ENCODE measurements at places on chromosomes 6 and 20. TPM values are rescaled to one million over a fixed set of nuclear protein-coding genes. Genes with fewer than 3 reads are reported as not detected.
A peak's percentile ranks its signal among the peaks of the same experiment; 100 is the strongest.

- H3K4me3 ChIP-seq, result no peak overlapping the region
- no peaks in the 10 kb centered on the region for H3K4me1 ChIP-seq
- no peaks in the 10 kb centered on the region for H3K36me3 ChIP-seq
- H3K27me3 ChIP-seq, result peaks cover 4% of the 10 kb centered on the region
- no peak overlapping the region for H3K27ac ChIP-seq
Observed at GRCh38 chr6:41653691-41654090, 15.4 kb downstream of the MDFI start.

GRCh38 chr20:33964441-33964840 is 29.3 kb upstream of the RALY start:
- DNase-seq, result no peak
- no peaks in the 10 kb centered on the region for H3K36me3 ChIP-seq
- no peaks in the 10 kb centered on the region for H3K4me1 ChIP-seq
- no peak overlapping the region for H3K4me3 ChIP-seq

The FYN gene
- 611 TPM for polyA plus RNA-seq

DNA sequence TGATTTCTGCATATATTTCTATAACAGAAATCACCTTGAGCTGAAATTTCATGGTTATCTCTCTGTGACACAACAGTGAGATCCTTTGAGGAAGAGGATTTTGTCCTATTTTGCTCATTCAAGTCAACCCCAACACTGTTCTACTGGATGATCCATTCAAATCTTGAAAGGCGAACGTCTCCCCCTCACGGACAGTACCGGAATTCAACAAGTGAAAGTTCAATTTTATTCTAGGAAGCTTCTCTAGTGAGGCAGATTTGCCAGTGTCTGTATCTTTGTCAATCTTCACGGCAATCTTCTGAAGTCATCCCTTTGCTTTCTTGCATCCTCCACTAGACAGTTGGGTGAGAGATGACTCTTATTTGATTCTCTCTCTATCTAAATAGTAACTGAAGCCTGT is 91.7 kb upstream of the PDE7B start:
- no peak for DNase-seq
- H3K36me3 ChIP-seq, result no peaks in the 10 kb centered on the region
- no peak overlapping the region for H3K4me3 ChIP-seq
- H3K27ac ChIP-seq, result no peak overlapping the region

GRCh38 chr6:3542032-3542640 is 85.3 kb upstream of the SLC22A23 start:
- no peak for DNase-seq
- no peaks in the 10 kb centered on the region for H3K27me3 ChIP-seq
- H3K4me3 ChIP-seq, result no peak overlapping the region
- H3K27ac ChIP-seq, result no peak overlapping the region
- no peaks in the 10 kb centered on the region for H3K4me1 ChIP-seq

GRCh38 chr6:13272131-13273046 is 55.9 kb downstream of the TBC1D7 start:
- peaks cover 15% of the 10 kb centered on the region for H3K4me1 ChIP-seq
- no peak overlapping the region for H3K4me3 ChIP-seq
- H3K36me3 ChIP-seq, result no peaks in the 10 kb centered on the region

The TULP1 gene
- polyA plus RNA-seq, result not detected

DNA sequence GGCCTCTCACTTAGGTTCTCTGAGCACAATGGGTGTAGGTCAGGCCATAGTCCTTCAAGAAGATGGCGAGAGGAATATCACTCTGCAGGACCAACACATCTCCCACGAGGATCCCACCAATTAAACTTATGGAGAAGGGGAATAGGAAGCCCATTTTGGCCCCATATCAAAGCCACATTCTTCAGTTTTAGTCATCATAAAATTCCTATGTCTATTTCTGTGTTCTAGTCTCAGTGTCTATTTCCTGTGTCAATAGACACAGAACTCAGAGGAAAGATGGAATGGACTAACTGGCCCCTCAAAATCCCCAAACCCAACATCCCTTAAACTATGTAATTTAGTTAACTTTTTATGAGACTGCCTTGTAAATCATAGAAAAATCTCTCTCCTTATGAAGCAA is 216.8 kb downstream of the HACE1 start:
- no peaks in the 10 kb centered on the region for H3K4me1 ChIP-seq
- no peak for DNase-seq
- H3K4me3 ChIP-seq, result no peak overlapping the region
- H3K27ac ChIP-seq, result no peak overlapping the region

GRCh38 chr6:133814797-133815196 is 74.1 kb upstream of the TCF21 start:
- no peaks in the 10 kb centered on the region for H3K27me3 ChIP-seq
- H3K36me3 ChIP-seq, result no peaks in the 10 kb centered on the region
- H3K27ac ChIP-seq, result no peak overlapping the region
- no peak for DNase-seq
- no peaks in the 10 kb centered on the region for H3K4me1 ChIP-seq
- H3K4me3 ChIP-seq, result no peak overlapping the region

DNA sequence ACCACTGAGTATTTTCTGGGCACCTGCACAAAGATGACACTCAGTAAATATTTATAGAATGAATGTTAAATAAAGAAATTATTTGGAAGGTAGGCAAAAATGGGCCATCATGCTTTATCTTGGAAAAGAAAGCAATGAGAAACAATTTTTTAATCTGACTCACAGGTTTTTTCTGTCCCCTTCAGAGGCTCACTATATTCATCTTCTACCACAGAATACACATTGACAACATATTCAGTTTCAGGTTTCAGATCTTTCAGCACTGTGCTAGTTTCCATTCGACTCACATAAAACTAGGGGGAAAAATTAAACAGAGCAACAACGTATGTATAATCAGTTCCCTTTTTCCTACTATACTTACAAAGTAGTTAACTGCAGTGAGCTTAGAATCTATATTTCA is 58.3 kb downstream of the COL12A1 start:
- H3K27me3 ChIP-seq, result no peaks in the 10 kb centered on the region
- no peaks in the 10 kb centered on the region for H3K36me3 ChIP-seq

DNA sequence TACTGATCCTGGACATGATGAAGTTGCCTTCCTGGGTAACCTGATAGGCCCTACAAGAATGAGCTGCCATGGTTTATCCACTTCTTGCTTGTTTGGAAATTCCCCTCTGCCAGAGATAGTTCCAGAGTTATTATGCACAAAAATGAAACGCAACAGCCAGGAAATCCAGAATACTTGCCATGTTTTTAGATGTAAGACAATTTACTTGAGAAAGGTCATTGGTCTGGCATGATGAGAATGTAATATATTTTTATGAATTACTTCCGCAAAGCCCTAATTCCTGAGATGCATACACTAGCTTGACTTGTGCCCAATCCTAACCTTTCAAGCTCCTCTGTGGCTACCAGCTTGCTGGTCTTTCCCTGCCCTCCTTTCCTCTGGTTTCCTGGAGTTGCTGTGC is 27.9 kb upstream of the NT5E start:
- no peak overlapping the region for H3K4me3 ChIP-seq
- no peaks in the 10 kb centered on the region for H3K4me1 ChIP-seq
- no peaks in the 10 kb centered on the region for H3K36me3 ChIP-seq

DNA sequence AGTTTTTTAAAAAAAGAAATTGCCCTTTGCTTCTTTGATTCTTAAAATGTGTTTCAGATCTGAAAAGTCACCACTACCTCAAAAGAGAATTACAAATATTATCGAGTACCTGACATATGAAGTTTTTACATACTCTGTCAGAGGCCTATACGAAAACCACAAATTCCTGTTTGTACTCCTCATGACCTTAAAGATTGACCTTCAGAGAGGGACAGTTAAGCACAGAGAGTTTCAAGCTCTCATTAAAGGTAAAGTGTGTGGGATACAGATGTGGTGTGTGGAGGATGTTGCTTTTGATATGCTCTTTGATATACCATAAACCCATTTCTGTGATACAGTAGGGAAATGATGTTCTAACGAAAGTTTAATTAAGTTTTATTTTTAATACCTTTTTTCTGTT is 109.8 kb upstream of the GLP1R start:
- H3K27me3 ChIP-seq, result no peaks in the 10 kb centered on the region
- no peak for DNase-seq
- no peaks in the 10 kb centered on the region for H3K4me1 ChIP-seq
- H3K27ac ChIP-seq, result no peak overlapping the region

The F13A1 gene
- polyA plus RNA-seq, result 0.16 TPM

GRCh38 chr20:24444526-24445190 is 24.8 kb upstream of the SYNDIG1 start:
- H3K36me3 ChIP-seq, result no peaks in the 10 kb centered on the region
- no peak overlapping the region for H3K4me3 ChIP-seq
- no peaks in the 10 kb centered on the region for H3K27me3 ChIP-seq
- no peak for DNase-seq
- no peak overlapping the region for H3K27ac ChIP-seq
- no peaks in the 10 kb centered on the region for H3K4me1 ChIP-seq

The KAT14 gene
- polyA plus RNA-seq, result 17.8 TPM

- peak overlapping the region; percentile 25 for H3K4me3 ChIP-seq
- DNase-seq, result peak; percentile 50
- peaks cover 22% of the 10 kb centered on the region for H3K36me3 ChIP-seq
- peak overlapping the region; percentile 21 for H3K27ac ChIP-seq
Observed at GRCh38 chr6:42021847-42022754, 28.2 kb upstream of the TAF8 start.

The C4A gene
- polyA plus RNA-seq, result 0.40 TPM

- no peak for DNase-seq
- no peaks in the 10 kb centered on the region for H3K27me3 ChIP-seq
- no peak overlapping the region for H3K27ac ChIP-seq
- H3K4me1 ChIP-seq, result no peaks in the 10 kb centered on the region
Observed at GRCh38 chr6:151060766-151061531, 178.8 kb upstream of the AKAP12 start.

DNA sequence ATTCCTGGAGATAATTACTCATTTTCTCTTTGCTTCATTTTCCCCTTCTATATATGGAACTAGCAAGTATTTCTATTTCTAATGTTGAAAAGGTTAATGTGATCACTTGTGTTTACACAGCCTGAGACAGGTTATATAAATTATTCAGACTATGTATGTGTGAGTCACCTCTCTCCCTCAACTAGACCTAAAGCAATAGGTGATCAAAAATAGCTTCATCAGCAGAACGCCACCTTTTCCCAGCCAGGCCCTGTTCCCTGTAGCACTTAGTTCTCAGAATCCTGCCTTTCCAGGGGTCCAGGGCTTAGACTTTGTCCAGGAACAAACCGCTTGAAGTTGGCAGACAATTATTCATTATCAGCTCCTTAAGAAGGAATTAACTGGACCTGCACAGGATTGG is 125.3 kb upstream of the EXOC2 start:
- no peaks in the 10 kb centered on the region for H3K36me3 ChIP-seq
- DNase-seq, result no peak
- no peaks in the 10 kb centered on the region for H3K27me3 ChIP-seq
- no peak overlapping the region for H3K27ac ChIP-seq
- H3K4me3 ChIP-seq, result no peak overlapping the region

GRCh38 chr20:2379511-2380229 is 1.0 kb upstream of the TGM6 start:
- no peak overlapping the region for H3K4me3 ChIP-seq
- no peak overlapping the region for H3K27ac ChIP-seq
- H3K27me3 ChIP-seq, result no peaks in the 10 kb centered on the region
- no peak for DNase-seq
- peaks cover 18% of the 10 kb centered on the region for H3K4me1 ChIP-seq

The CNKSR3 gene
- polyA plus RNA-seq, result not detected

DNA sequence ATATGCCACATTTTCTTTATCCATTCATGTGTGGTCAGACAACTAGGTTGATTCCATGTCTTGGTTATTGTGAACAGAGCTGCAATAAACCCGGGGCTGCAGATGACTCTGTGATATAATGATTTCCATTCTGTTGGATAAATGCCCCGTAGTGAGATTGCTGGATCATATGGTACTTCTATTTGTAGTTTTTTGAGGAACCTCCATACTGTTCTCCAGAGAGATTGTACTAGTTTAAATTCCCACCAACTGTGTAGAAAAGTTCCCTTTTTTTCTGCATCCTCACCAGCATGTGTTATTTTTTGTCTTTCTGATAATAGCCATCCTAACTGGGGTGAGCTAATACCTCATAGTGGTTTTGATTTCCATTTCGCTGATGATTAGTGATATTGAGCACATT is 62.2 kb upstream of the MAP3K4 start:
- DNase-seq, result no peak
- H3K36me3 ChIP-seq, result no peaks in the 10 kb centered on the region
- H3K4me1 ChIP-seq, result no peaks in the 10 kb centered on the region
- H3K4me3 ChIP-seq, result no peak overlapping the region
- H3K27ac ChIP-seq, result no peak overlapping the region

The PLA2G7 gene
- not detected for polyA plus RNA-seq

DNA sequence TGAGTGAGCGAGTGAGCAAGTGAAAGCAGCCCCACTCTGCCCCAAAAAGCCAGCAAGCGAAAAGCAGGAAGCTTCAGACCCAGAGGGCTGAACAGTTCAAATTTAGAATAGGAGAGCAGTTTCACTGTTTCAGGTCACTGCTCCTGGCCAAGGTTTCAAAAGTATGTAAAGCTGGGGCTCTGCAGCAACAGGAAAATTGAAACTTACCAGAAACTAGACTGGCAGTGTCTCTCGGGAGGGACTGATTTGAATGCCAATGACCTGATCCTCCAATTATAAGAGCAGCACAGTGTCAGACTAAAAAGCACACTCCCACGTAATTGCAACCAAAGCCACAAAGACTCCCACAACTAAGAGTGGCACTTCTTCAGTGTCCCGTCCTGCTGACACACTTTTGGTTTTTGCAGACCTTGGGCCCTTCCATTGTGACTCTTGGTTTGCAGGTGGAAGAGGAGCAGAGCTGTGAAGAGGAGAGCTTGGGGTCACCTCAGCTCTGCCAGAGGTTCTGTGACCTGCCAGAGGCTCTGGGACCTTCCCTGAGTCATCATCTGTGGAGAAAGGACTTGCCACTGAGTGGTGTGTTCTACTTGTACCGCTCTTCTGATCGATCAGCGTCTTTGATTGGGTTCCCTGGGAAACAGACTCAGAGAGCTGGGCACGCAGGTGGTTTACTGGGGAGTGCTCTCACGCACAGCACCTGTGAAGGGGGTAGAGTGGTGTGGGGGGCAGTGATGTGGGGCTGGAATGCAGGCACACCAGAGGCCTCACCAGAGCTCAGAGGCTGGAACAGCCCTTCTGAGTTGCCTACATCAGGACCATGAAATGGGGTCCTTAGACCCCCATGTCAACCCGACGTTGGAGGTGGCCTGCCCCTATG is 52.7 kb upstream of the PTGIS start:
- no peak overlapping the region for H3K4me3 ChIP-seq
- no peaks in the 10 kb centered on the region for H3K36me3 ChIP-seq
- no peak overlapping the region for H3K27ac ChIP-seq
- no peaks in the 10 kb centered on the region for H3K4me1 ChIP-seq
- DNase-seq, result peak; percentile 25

GRCh38 chr20:24043294-24043693 is 54.7 kb upstream of the GGTLC1 start:
- no peak overlapping the region for H3K27ac ChIP-seq
- DNase-seq, result no peak
- H3K27me3 ChIP-seq, result no peaks in the 10 kb centered on the region

- no peaks in the 10 kb centered on the region for H3K36me3 ChIP-seq
- H3K27me3 ChIP-seq, result no peaks in the 10 kb centered on the region
- DNase-seq, result no peak
- H3K27ac ChIP-seq, result no peak overlapping the region
- no peaks in the 10 kb centered on the region for H3K4me1 ChIP-seq
Observed at GRCh38 chr6:168417679-168418557, 23.1 kb upstream of the SMOC2 start.
